ENCODE measurements at places on chromosomes 4 and X.

DNA sequence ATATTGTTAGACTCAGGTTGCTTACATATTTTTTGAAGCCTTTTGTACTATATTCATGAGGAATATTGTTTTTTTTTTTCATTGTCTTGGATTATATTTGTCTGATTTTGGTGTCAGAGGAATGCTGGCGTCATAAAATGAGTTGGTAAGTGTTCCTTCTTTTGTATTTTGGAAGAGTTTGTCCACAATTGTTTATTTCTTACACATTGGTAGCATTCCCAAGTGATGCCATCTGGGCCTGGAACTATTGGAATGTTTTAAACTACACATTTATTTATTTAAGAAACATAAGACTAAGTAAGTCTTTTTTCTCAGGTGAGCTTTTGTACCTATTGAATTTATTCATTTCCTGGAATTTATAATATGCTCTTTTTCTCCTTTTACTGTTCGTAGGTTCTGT lies 107.6 kb downstream of the LARP1B start:
- no peak for DNase-seq

DNA sequence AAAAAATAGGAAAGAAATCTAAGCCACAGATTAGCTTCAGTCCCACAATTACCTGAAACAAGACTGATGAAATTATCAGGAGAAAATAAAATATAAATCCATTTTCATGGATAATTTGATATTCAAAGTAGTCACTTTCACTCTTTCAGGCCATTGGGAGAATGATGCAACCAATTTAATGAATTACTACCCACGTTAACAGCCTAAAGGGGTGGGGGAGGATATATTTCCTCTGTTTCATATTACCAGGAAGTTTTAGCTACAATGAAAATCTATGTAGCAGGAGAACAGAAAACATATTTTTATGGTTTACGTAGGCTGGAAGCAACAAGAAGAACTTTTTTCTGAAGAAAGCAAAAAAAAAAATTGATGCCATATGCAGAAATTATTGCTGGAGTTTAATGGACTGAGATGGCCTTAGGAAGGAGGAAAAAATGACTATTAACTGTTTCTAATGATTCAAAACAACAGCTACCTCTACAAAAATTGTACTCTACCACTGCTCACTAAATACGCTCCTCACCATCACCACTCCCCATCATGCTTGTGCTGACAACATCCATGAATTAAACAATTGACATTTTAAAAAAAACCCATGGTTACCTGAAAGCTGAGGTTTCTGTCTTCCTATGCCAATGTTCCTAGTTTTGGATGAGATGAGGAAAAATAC lies 100.9 kb downstream of the CXXC4 start:
- no peak for DNase-seq

- DNase-seq, result no peak
These were observed 173.3 kb upstream of the PSAPL1 start for GRCh38 chr4:7608046-7608445.

- DNase-seq, result no peak
These were observed 7.4 kb upstream of the MGST2 start for GRCh38 chr4:139658185-139658584.

- peak; percentile 50 for DNase-seq
These were observed 315.9 kb downstream of the LDB2 start for GRCh38 chr4:16582526-16582925.

- DNase-seq, result no peak
These were observed 554.4 kb downstream of the ARAP2 start for GRCh38 chr4:35689870-35690269.

- no peak for DNase-seq
These were observed 249.1 kb downstream of the GBA3 start for GRCh38 chr4:22941688-22942375.

DNA sequence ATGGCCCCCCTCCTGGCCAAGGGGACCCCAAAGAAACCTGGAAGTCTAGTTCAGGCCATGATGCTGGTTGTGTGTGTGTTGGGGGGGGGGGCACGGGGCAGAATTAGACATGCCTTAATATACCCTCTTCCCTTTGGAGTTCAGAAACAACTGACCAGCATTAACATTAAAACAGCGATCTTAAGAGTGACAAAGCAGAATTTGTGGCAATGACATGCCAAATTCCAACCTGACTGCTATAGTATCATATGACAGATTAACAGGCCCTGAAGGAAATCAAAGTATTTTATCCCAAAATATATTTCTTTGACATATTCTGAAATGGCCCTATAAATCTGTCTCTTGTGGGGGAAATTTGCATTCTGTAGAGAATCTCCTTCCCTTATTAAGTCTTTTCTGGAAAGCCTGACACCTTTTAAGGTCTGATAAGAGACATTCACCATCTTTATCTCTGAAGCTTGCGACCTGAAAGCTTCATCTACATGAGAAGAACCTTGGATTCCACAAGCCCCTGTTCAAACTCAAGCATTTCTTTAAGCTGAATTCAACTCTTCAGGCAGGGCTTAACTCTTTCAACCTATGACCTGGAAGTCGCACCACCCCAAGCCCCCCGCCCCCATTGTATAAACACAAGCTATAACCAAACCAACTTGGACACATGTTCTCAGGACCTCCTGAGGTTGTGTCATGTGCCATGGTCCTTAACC lies 40.2 kb downstream of the ABCB7 start:
- DNase-seq, result peak; percentile 38

- DNase-seq, result no peak
These were observed 78.3 kb downstream of the CT47B1 start for GRCh38 chrX:120797188-120797851.

GRCh38 chr4:157674699-157675098 lies 454.2 kb downstream of the GRIA2 start:
- DNase-seq, result no peak

GRCh38 chr4:182434720-182435119 lies 191.5 kb downstream of the TENM3 start:
- DNase-seq, result no peak

DNA sequence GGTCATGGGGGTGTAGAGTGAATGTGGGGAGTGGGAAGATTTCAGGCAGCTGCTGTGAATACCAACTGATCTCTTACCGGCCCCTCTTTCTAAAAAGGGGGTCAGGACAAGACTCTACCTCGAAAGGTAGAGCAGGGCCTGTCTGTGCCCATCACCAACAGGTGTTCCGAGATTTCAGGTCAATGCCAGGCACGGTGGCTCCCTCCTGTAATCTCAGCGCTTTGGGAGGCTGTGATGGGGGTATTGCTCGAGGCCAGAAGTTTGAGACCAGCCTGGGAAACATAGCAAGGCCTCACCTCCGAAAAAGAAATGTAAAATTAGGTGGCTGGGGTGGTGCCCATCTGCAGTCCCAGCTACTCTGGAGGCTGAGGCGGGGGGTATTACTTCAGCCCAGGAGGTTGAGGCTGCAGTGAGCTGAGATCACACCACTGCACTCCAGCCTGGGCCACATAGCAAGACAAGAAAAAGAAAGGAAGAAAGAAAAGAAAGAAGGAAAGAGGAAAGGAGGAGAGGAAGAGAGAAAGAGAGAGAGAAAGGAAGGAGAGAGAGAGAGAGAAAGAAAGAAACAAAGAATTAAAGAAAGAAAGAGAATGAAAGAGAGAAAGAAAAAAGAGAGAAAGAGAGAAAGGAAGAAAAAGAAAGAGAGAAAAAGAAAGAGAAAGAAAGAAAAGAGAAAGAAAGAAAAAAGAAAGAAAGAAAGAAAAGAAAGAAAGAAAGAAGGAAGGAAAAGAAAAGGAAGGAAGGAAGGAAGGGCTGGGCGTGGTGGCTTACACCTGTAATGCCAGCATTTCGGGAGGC lies 50.1 kb downstream of the CRLF2 start:
- DNase-seq, result no peak

- no peak for DNase-seq
These were observed 42.4 kb downstream of the ATOH1 start for GRCh38 chr4:93870876-93871458.

GRCh38 chr4:146143888-146144287 lies 31.6 kb upstream of the LSM6 start:
- no peak for DNase-seq

DNA sequence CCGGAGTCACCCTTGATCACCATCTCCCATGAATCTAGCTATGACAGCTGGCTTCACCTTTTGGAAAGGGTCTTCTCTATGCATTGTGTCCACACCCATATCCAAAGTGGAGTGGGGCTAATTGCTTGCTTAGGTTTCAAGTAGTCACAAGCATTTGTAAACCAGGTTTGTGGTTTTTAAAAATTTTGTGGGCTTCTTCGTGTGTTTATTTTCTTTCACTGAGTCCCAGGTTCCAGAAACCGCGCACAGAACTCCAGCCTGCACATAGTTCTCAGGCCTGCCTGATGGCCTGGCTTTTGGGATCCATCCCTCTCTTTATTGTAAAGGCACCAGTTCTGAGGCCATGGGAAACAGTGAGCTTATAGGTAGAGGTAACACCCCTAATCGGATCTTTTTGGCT lies 70.2 kb upstream of the TLR3 start:
- no peak for DNase-seq

DNA sequence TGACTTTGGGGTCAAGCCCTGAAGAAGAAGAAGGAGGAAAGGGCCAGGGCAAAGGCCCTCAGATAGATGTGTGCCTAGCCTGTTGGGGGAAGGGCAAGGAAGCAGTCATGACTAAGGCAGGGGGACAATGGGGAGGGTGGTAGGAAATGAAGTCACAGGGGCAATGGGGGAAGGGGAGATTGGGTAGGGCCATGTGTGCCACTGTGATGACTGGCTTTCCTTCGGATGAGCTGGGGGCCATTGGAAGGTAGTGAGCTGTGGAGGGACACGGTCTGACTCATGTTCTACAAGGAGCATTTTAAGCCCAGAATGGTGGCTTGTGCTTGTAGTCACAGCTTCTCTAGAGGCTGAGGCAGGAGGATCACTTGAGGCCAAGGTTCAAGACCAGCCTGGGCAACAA lies 642.0 kb downstream of the MID1IP1 start:
- DNase-seq, result no peak

- no peak for DNase-seq
These were observed 54.4 kb upstream of the USP26 start for GRCh38 chrX:133151336-133151735.

DNA sequence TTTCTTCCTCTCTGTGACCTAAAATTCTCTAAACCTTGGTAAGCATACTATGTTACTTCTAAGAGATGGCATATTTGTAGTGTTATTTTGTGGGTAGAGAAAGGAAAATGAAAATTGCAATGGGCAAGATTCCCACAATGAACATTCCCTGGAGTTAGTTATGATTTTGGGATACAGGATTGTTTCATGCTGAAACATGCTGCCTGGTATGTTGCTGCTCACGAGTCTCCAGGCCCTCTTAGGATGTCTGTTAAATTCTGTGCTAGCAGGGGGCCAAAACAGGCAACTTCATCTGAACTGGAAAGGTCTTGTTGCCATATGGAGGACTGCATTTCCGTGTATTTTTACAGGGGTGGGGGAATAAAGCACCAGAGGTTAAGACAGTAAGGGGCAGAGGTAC lies 18.9 kb upstream of the MSMO1 start:
- DNase-seq, result no peak

DNA sequence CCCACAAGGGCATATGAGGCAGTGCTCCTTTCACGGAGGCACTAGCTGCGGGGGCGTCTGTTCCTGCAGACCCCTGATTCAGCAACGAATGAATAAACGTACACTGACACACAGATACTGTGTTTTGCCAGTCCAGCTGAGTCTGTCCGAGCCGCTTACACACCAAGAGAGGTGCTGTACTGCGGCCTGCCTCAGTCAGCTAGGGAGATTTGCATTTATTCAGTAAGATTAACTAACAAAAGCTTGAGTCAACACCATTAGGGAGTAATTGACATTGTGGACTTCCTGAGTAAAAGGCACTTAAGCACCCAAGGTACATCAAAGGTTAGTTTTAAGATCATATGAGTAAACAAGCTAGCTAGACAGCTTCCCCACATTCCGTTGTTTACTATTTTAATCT lies 31.0 kb upstream of the BEX4 start:
- DNase-seq, result peak; percentile 15

DNA sequence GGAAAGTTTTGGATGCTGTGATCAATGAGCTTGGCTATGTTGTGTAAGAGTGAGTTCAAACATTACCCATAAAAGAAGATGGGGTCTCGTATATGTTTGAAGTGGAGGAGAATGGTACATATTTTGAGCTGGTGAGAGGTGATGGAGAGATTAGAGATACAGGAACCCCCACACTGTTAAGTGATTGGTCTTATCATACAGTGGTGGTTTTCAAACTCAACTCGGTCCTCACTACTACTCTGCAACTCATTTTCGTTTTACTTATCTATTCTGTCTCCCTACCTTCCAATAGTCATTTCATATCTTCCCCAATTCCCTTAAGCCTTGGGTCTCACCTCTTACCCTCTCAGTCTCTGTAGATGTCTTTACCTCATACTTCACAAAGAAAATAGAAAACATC lies 16.4 kb upstream of the TNIP3 start:
- DNase-seq, result no peak

DNA sequence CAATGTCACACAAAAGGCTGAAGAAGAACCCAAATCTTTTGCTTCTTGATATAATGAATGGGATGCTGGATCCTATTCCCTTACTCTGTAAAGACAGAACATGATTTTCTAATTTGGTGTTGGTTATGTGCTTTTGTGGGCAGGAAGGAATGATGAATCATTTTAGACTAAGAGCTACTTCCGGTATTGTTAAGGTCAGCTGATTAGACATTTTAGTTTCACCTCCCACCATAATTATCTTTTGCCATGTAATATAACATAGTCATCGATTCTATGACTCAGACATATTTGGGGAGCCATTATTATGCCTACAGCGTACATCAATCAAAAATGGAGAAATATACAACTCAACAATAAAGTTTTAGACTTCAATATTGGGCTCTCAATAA lies 265.3 kb downstream of the ZNF674 start:
- DNase-seq, result no peak

GRCh38 chr4:13524504-13525243 lies 19.6 kb downstream of the NKX3-2 start:
- no peak for DNase-seq

- DNase-seq, result no peak
These were observed 27.7 kb downstream of the FNIP2 start for GRCh38 chr4:158796370-158797140.

DNA sequence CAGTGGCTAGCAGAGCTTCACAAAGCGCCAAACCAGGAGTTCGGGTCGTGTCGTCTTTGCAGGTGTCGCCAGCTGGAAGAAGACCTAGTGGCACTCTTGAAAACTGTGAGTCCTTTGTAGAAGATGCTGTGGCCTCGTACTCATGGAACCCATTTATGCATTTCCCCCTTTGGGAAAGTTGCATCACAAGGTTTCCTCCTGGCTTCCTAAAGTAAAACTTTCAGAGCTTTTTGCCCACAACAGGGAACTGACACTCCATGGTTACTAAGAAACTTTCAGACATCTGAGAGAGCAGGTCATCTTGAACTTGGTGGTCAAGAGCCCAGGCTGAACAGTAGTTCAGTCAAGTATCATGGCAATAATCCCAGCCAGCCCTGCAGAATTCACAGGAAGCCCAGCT lies 15.9 kb upstream of the NOCT start:
- no peak for DNase-seq

DNA sequence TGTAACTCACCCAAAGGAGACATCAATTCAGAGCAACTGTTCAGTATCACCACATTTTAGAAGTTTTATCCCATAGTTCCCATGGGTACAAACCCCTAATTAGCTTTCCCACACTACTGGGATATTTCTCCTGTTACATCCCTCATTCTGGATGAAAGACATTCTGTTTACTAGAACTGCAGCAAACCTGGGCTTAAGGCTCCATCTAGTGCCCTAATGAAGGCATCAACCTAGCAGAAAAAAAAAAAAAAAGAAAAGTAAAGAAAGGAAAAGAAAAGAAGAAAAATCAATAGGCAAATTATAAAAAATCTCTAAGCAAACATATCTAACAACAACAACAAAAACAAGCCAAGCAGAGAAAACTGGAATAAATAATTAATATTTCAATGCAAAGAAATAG lies 133.7 kb upstream of the CPXCR1 start:
- DNase-seq, result no peak

GRCh38 chrX:51976503-51976902 lies 83.1 kb downstream of the MAGED1 start:
- no peak for DNase-seq
